Memory B cell (primary cell): ENCODE measurements at places on chromosomes 1 and 21.

DNA sequence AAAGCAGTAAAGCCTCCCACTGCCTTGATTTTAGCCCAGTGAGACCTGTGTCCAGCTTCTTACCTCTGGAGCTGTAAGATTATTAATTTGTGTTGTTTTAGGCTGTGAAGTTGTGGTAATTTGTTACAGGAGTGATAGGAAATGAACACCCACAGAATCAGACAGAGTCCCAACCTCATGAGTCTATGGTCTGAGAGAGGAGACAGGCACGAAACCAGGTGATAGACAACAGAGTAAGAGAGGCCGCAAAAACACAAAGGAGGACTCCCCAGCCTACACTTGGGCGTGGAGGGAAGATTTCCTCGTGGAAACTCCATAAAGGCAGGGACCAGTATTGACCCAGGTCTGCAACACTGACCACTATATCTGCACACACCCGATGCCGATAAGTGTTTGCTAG lies 234.6 kb upstream of the JUN start:
- peaks cover 3% of the 10 kb centered on the region for H3K36me3 ChIP-seq
- no peak overlapping the region for H3K4me3 ChIP-seq
- H3K4me1 ChIP-seq = peaks cover 35% of the 10 kb centered on the region
- no peak for DNase-seq

- no peaks in the 10 kb centered on the region for H3K36me3 ChIP-seq
- DNase-seq = peak; percentile 16
- peak overlapping the region; percentile 98 for H3K27ac ChIP-seq
- peak overlapping the region; percentile 86 for H3K4me3 ChIP-seq
- H3K27me3 ChIP-seq = no peaks in the 10 kb centered on the region
- peaks cover 10% of the 10 kb centered on the region for H3K4me1 ChIP-seq
Measured at GRCh38 chr1:78003882-78004718, 639 bp upstream of the DNAJB4 start.

DNA sequence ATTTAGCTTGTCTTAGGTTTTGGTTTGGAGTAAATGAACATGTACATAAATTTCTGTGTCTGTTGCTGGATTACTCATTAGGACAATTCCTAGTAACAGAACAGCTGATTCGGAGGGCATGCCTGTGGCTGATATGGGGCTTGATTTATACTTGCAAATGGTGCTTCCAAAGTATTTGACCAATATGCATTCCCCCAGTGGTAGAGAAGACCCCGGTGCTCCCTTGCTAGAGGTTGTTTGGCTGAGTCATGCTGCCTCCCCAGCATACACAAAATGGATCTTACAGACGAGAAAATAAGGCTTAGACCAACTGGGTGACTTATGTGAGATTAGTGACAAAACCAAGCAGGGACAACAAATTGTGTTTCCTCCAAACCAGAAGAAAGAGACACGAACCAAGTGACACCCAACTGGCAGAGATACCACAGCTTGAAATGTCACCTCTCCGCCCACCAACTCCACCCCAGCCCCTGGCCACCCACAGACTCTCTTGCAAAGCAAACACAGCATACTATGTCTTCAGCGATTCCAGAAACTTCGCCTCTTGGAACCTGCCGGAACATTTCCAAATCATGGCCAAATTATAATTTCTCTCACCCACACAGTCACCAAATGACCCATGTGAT lies 75.9 kb upstream of the ETS2 start:
- H3K36me3 ChIP-seq = no peaks in the 10 kb centered on the region
- H3K4me1 ChIP-seq = peaks cover 8% of the 10 kb centered on the region
- no peak overlapping the region for H3K4me3 ChIP-seq
- peaks cover 15% of the 10 kb centered on the region for H3K27me3 ChIP-seq
- H3K27ac ChIP-seq = no peak overlapping the region
- no peak for DNase-seq

- H3K27ac ChIP-seq = no peak overlapping the region
- no peak overlapping the region for H3K4me3 ChIP-seq
- DNase-seq = no peak
- peaks cover 3% of the 10 kb centered on the region for H3K27me3 ChIP-seq
- no peaks in the 10 kb centered on the region for H3K4me1 ChIP-seq
Measured at GRCh38 chr1:235601104-235601503, 48.5 kb downstream of the GNG4 start.

- H3K4me1 ChIP-seq = peaks cover 11% of the 10 kb centered on the region
- no peak overlapping the region for H3K27ac ChIP-seq
- no peak overlapping the region for H3K4me3 ChIP-seq
- no peaks in the 10 kb centered on the region for H3K36me3 ChIP-seq
- DNase-seq = no peak
Measured at GRCh38 chr1:172761581-172762486, 102.9 kb downstream of the FASLG start.

- peaks cover 4% of the 10 kb centered on the region for H3K4me1 ChIP-seq
- DNase-seq = no peak
- H3K36me3 ChIP-seq = no peaks in the 10 kb centered on the region
- H3K27ac ChIP-seq = no peak overlapping the region
Measured at GRCh38 chr1:5830771-5831599, 161.2 kb downstream of the NPHP4 start.

- no peaks in the 10 kb centered on the region for H3K4me1 ChIP-seq
- H3K27ac ChIP-seq = no peak overlapping the region
- peaks cover 2% of the 10 kb centered on the region for H3K27me3 ChIP-seq
- no peak for DNase-seq
Measured at GRCh38 chr1:114037962-114038816, 58.9 kb downstream of the OLFML3 start.

DNA sequence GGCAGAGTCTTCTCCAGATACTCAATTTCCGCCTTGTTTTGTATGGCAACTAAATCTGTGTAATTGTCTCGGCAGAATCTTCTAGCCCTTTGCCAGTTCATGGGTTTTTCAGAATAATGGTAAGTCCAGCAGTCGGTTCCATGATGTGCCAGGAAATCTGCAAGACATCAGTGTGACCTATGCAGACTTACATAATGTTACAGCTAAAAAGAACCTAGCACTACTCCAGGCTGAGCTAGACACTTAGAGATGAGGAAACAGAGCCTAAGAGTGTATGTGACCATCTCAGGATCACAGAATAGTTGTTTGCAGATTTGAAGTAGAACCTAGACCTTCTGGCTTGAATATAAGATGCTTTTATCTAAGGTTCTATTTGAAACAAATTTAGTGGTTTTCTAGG lies 2.8 kb downstream of the SELL start:
- H3K27ac ChIP-seq = peak overlapping the region; percentile 89
- peaks cover 49% of the 10 kb centered on the region for H3K36me3 ChIP-seq
- DNase-seq = no peak
- no peaks in the 10 kb centered on the region for H3K27me3 ChIP-seq

GRCh38 chr1:16172964-16173446 lies 17.1 kb upstream of the EPHA2 start:
- peaks cover 21% of the 10 kb centered on the region for H3K27me3 ChIP-seq
- no peak overlapping the region for H3K27ac ChIP-seq
- DNase-seq = no peak
- no peaks in the 10 kb centered on the region for H3K36me3 ChIP-seq
- peaks cover 10% of the 10 kb centered on the region for H3K4me1 ChIP-seq
- no peak overlapping the region for H3K4me3 ChIP-seq

- H3K36me3 ChIP-seq = no peaks in the 10 kb centered on the region
- no peak overlapping the region for H3K27ac ChIP-seq
- DNase-seq = no peak
- H3K4me3 ChIP-seq = no peak overlapping the region
- H3K27me3 ChIP-seq = peaks cover 4% of the 10 kb centered on the region
- H3K4me1 ChIP-seq = peaks cover 4% of the 10 kb centered on the region
Measured at GRCh38 chr1:193299038-193299437, 112.6 kb upstream of the B3GALT2 start.

- H3K4me3 ChIP-seq = no peak overlapping the region
- no peak overlapping the region for H3K27ac ChIP-seq
- DNase-seq = no peak
Measured at GRCh38 chr1:67041841-67042503, 12.0 kb downstream of the SLC35D1 start.

GRCh38 chr1:191971447-191971846 lies 186.8 kb upstream of the RGS18 start:
- no peak overlapping the region for H3K4me3 ChIP-seq
- no peaks in the 10 kb centered on the region for H3K4me1 ChIP-seq
- no peak overlapping the region for H3K27ac ChIP-seq
- H3K27me3 ChIP-seq = no peaks in the 10 kb centered on the region

- peaks cover 1% of the 10 kb centered on the region for H3K27me3 ChIP-seq
- no peak overlapping the region for H3K4me3 ChIP-seq
- no peak for DNase-seq
- H3K4me1 ChIP-seq = peaks cover 12% of the 10 kb centered on the region
Measured at GRCh38 chr1:192529811-192530210, 45.8 kb upstream of the RGS1 start.

DNA sequence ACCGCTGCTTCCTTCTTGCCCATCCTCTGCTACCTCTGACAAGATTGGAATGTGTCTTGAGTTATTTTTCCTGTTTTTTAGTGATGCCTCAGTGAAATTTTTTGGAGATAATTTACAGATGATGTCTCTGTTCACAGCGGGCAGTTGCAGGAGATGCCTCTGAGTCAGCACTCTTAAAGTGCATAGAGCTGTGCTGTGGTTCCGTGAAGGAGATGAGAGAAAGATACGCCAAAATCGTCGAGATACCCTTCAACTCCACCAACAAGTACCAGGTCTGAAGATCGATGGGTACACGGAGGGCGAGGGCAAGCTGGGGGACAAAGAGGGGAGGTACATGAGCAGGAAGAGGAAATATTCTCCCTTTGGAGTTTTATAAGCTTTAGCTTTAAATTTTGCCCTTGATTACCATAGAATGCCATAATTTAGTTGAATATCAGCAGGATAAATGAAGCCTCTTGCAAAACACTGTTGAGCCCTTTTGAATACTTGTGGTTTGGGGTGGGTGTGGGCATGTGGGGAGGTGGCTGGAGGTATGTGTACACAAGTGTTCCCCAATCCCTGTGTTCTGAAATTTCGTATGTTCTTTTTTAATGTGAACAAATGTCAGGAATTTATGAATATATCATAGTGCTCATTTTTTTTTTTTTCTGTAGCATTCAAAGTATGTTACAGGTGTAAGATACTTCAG lies 19.8 kb downstream of the ATP1A1 start:
- DNase-seq = no peak
- H3K4me1 ChIP-seq = peaks cover 5% of the 10 kb centered on the region
- H3K27me3 ChIP-seq = no peaks in the 10 kb centered on the region
- H3K36me3 ChIP-seq = peaks cover 53% of the 10 kb centered on the region
- H3K27ac ChIP-seq = peak overlapping the region; percentile 26

- H3K27ac ChIP-seq = no peak overlapping the region
- DNase-seq = no peak
- H3K27me3 ChIP-seq = peaks cover 5% of the 10 kb centered on the region
- H3K36me3 ChIP-seq = peaks cover 2% of the 10 kb centered on the region
Measured at GRCh38 chr1:7042322-7043190, 257.3 kb downstream of the CAMTA1 start.

DNA sequence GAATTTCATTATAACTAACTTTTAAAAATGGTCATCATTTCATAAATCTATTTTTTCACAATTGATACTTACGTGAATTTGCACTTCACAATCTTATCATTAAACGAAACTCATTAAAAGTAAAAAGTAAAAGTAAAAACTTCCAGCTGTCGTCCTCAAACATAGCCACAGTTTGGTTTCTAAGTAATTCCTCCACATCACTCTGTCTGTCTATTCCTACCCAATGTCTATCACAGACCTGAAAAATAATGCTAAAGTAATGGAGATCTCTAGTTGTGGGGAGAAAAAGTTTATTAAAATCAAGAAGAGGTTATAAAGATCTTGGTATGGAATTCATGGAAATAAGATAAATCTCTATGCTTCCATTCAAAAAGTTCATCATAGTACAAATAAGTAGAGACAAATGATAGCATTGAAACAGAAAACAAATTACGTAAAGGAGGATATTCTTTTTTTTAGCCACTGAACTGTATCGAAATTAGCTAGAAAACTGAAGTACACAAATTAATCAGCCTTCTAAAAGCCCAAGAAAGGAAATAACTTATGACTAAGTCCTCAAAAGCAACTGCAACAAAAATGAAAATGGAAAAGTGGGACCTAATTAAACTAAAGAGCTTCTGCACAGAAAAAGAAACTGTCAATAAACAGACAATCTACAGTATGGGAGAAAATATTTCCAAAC lies 148.6 kb downstream of the TIAM1 start:
- peaks cover 7% of the 10 kb centered on the region for H3K27me3 ChIP-seq
- peaks cover 4% of the 10 kb centered on the region for H3K4me1 ChIP-seq
- no peaks in the 10 kb centered on the region for H3K36me3 ChIP-seq
- no peak overlapping the region for H3K4me3 ChIP-seq
- no peak for DNase-seq

DNA sequence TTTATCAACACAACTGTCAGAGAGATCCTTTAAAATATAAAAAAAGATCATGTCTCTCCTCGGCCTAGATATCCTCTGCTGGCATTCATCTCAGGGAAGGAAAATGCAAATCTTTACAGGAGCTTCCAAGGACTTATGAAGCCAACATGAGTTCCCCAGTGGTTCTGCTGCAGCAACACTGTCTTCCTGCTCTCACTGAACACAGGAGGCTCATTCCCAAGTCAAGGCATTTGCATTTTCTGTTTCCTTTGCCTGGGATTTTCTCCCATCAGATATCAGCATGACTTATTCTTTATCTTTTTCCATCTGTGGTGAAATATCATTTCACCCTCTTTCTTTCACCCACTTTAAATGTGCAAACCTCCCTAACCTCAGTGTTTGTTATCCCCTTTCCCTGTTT lies 513.8 kb upstream of the ZP4 start:
- H3K27me3 ChIP-seq = no peaks in the 10 kb centered on the region
- H3K27ac ChIP-seq = no peak overlapping the region
- H3K4me1 ChIP-seq = no peaks in the 10 kb centered on the region
- H3K4me3 ChIP-seq = no peak overlapping the region
- DNase-seq = no peak

DNA sequence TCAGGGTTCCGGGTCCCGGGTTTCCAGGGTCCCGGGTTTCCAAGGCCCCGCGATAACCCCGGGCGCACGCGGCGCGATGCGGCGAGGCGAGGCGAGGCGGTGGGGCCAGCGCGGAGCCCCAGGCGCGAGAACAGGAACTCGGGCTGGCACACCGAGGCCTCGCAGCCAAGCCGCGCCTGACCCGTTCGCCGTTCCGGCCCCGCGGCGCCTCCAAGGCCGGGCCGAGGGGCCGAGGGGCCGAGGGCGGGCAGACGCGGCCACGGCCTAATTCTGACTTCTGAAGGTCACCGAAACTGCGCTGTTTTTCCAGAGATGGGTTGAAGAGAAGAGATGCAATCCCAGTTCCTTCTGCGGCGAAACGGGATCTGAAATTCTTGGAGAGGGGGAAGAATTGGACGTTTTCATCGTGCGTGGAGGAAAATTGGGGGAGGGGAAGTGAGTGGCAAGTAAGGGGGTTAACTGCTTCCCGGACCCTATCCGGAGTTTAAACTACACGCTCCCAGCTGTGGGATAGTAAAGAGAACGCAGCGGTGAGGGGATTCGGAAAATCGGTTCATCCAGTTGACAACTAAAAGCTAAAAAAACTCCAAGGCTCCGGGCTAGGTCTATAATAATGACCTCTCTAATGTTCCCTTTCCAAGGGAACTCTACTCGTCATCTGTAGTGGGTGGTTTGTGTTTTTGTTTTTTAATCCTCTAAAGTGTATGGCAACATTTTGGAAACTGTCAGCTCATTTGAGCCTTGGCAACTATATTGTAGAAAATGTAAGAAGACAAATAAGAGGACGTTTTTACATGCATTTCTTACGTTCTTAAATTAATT lies 8.2 kb downstream of the TBX15 start:
- H3K4me1 ChIP-seq = peaks cover 4% of the 10 kb centered on the region
- DNase-seq = no peak
- no peak overlapping the region for H3K27ac ChIP-seq

- no peak for DNase-seq
- no peak overlapping the region for H3K27ac ChIP-seq
- H3K4me1 ChIP-seq = no peaks in the 10 kb centered on the region
- H3K4me3 ChIP-seq = no peak overlapping the region
Measured at GRCh38 chr1:61353797-61354406, 271.5 kb downstream of the NFIA start.

GRCh38 chr1:41773842-41774241 lies 144.9 kb downstream of the HIVEP3 start:
- no peak overlapping the region for H3K4me3 ChIP-seq
- H3K4me1 ChIP-seq = peaks cover 9% of the 10 kb centered on the region
- no peaks in the 10 kb centered on the region for H3K27me3 ChIP-seq
- DNase-seq = no peak
